Activated T-cell treated with anti-CD3 and anti-CD28 coated beads, Interleukin-2, amount 50 U/mL, for 72 hours (primary cell): ENCODE measurements at places on chromosomes 3 and 15.

GRCh38 chr3:24804095-24804494 lies 309.4 kb upstream of the THRB start:
- DNase-seq, result no peak

GRCh38 chr3:116087426-116087825 lies 357.9 kb downstream of the LSAMP start:
- DNase-seq, result no peak

DNA sequence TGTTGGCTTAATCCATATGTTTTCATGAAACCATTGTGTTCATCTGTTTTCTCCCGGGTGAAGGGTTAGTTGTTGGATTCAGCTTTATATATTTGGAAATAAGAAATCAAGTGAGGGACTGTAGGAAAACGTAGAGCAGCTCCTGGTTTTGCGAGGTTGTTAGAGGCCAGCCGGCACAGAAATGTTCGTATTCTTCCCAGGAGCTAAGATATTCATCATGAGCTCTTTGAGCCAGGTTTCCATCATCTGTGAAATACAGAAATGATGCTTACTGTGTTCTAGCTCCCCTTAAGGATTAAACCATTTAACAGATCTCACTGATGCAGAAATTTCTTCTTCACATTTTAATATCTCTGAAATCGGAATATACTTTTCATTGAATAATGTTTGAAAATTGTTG lies 235.5 kb downstream of the PTPRG start:
- DNase-seq, result no peak

DNA sequence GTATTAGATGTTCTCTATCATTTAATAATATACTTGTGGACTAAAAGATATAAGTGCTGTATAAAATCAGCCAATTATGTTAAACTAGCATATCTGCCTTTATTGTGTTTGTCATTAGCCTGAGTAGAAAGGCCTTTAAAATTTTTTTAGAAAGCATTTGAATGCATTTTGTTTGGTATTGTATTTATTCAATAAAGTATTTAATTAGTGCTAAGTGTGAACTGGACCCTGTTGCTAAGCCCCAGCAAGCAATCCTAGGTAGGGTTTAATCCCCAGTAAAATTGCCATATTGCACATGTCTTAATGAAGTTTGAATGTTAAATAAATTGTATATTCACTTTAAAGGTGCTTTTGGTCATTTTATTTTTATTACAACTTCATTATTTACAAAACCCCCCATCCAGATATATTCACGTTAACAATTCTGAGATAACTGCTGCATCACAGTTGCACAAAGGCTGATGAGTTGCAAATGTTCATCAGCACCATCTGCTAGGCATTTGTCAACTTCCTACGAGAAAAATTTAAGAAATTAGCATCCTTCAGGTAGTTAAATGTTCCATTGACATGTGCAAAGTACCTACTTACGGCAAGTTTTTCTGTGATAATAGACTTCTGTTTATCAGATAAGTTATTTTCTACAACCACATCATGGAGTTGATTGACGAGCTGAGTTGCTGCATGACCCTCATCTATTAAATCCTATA lies 6.3 kb downstream of the EIF4A2 start:
- no peak for DNase-seq

- DNase-seq, result no peak
Measured at GRCh38 chr3:143167969-143168854, 48.6 kb downstream of the CHST2 start.

- DNase-seq, result peak; percentile 37
Measured at GRCh38 chr3:8622873-8623691, 21.5 kb downstream of the SSUH2 start.

- peak; percentile 79 for DNase-seq
Measured at GRCh38 chr3:187714404-187714979, 12.1 kb upstream of the RTP2 start.
